ENCODE measurements at places on chromosomes 2 and 18.
A peak's percentile ranks its signal among the peaks of the same experiment; 100 is the strongest.

- DNase-seq, result no peak
Measured at GRCh38 chr2:189037518-189037917, 63.3 kb downstream of the COL3A1 start.

DNA sequence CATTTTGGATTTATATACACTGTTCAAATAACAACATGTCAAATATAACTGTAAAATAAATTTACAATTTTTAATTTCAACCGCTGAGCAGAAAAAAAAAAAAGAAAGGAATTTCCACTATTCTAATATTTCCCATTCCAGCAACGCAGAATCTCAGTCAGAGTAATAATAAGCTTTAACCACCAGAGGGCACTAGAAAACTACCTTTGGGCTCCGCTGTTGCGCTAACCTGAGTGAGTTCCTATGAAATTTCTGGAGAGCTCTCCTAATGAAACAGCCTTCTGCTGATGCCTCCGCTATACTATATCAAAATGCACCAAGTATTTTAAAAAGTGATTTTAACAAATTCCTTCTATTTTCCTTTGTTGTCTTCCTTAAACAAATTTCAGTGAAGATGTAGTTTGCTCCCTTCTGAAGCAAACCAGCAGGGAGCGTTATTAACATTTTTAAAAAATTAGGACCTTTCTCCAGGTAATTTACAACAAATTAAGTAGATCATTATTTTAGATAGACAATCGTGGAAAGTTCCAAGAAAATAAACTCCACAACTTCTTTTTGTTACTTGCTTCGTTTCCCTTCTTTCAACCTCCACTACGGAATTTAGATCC lies 23.0 kb downstream of the ERMN start:
- DNase-seq, result peak; percentile 35

DNA sequence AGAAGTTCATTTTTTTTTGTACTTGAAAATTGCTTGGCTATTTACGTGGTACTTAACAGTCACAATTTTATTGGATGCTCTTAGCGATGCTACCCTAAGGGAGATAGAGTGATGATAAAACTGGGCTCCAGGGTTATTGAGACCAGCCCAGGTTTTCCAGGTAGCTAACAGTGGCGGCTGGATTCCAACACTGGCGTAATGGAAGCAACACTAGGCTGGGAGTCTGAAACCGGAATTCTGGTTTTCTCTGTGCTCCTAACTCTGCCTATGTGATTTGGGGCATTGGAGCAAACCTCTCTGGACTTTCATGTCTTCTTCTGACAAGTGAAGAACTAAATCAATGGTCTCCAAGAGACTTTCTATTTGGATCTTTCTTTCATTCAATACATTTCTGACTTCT lies 9.4 kb upstream of the GALNT14 start:
- DNase-seq, result no peak

DNA sequence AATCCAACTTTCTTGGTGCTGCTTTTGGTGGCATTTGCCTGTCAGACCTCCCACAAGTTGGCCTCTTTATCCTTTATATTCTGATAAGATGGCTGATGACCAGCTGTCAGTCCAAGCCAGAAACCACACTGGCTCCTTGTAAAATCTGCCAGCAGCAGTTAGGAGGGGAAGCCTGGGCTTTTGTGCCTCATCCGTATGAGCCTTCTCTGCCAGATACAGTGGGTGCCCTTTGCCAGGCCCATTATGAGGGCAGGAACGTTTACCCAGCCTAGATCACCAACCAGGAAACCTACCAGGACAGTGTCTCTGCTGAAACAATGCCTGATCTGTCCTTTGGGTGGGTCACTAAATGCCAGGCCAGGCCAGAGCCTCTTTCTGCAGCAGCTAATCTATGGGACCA lies 202.9 kb upstream of the SP5 start:
- no peak for DNase-seq

- no peak for DNase-seq
Measured at GRCh38 chr2:240519396-240520129, 38.2 kb downstream of the ANKMY1 start.

DNA sequence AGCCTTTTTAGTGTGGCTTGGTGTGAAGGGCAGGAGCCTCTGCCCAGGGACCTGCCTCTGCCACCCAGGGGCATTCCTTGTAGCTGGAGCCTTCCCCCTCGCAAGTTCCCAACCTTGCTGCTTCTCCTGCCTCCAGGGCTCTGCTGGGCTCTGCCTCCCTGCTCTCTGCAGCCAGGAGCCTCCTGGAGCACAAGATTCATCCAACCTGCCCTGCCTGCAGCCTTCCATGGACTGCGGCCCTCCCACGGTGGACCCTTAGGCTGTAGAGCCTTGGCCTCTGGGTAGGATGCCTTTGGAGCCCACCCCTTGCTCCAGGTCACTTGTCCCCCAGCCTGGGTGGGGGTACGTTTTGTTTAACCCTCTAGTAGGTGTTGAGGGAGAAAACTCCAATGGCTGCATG lies 2.5 kb downstream of the SLC66A3 start:
- no peak for DNase-seq

GRCh38 chr18:79695269-79695668 lies 15.7 kb downstream of the CTDP1 start:
- DNase-seq, result peak; percentile 42

- DNase-seq, result peak; percentile 56
Measured at GRCh38 chr2:31137211-31138036, 816 bp downstream of the GALNT14 start.

DNA sequence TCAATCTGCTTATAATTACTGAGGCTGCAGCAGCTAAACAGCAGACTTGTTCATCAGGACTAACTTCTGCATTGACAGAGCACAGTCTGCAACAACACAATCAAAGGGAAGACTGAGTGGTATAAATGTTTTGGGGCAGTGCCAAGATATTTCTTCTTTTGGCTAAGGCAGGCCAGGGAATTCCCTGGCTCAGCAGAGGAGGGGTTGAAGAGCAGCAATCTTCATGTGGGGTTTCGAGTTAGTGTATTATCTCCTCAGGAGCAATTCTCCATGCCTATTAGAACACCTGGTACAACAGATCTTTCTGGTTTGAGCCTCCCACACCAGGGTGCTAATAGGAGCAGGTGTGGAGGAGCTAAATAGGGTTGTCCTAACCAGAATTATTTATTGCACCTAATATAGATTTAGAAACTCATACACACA lies 103.0 kb upstream of the STK17B start:
- no peak for DNase-seq

- peak; percentile 64 for DNase-seq
Measured at GRCh38 chr2:238061315-238062202, 758 bp downstream of the SCLY start.

GRCh38 chr2:230614913-230615332 lies 97.7 kb upstream of the CAB39 start:
- DNase-seq, result peak; percentile 18

GRCh38 chr18:63342206-63342605 lies 22.6 kb upstream of the BCL2 start:
- DNase-seq, result peak; percentile 41

GRCh38 chr2:123085484-123085883 lies 939.6 kb upstream of the CNTNAP5 start:
- DNase-seq, result no peak

GRCh38 chr2:121532347-121532766 lies 1.7 kb downstream of the RNU4ATAC start:
- no peak for DNase-seq

DNA sequence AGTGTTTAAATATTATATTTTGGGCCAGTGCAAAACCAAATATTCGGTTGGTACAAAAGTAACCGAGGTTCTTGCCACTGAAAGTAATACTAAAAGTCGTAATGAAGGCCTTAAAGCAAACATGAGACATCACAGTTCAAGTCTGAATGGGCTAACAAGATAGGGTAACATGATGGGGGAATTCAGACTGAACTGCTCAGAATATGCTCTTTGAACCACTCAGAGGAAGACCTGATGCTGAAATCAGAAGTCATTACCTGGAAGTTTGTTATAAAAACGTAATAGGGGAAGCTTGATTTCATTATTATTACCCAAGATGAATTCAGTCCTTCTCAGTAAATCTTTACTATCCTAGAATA lies 26.6 kb downstream of the CDKL4 start:
- no peak for DNase-seq

GRCh38 chr2:179966778-179967394 lies 40.2 kb downstream of the CWC22 start:
- DNase-seq, result no peak

DNA sequence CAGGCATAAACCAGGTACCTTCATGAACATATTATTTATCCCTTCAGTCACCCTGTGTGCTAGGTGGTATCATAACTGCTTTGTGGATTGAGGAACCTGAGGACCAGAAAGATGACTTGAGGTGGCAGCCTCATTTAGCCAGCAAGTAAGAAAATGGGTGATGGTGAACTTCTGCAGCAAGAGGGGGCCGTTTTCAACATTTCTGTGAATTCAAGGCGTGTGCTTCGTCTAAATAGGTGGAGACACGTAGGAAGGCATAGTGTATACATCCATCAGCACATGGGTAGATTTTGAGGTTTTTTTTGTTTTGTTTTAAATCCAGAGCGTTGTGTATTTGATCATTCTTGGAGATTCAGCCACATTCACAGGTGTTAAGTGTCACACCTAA lies 118.7 kb downstream of the SPTBN1 start:
- no peak for DNase-seq

DNA sequence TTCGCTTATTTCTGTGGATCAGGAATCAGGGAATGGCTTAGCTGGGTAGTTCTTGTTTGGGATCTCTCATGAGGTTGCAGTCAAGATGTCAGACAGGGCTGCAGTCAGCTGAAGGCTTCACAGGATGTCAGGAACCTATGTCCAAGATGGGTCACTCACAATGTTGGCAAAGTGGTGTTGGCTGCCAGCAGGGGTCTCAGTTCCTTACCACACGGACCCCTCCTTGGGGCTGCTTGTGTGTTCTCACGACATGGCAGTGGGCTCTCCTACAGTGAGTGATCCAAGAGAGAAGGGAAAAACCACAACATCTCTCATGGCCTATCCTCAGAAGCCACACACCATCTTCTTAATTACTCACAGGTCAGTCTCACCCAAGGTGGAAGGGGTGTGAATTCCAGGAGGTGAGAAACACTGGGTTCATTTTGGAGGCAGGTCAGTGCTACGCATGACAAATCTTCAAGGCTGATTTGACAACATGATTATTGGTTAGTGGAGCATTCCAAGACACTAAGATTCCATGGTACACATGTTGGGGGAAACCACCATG lies 1.3 kb upstream of the ANTXR1 start:
- DNase-seq, result no peak

GRCh38 chr2:223048519-223048918 lies 3.5 kb upstream of the KCNE4 start:
- DNase-seq, result no peak

GRCh38 chr2:241183221-241183620 lies 5.3 kb upstream of the ANO7 start:
- no peak for DNase-seq

GRCh38 chr2:25664183-25664964 lies 9.0 kb downstream of the DTNB start:
- peak; percentile 72 for DNase-seq

GRCh38 chr18:38539856-38540255 lies 974.3 kb upstream of the CELF4 start:
- DNase-seq, result no peak
